ENCODE measurements at places on chromosomes 7 and 10.

DNA sequence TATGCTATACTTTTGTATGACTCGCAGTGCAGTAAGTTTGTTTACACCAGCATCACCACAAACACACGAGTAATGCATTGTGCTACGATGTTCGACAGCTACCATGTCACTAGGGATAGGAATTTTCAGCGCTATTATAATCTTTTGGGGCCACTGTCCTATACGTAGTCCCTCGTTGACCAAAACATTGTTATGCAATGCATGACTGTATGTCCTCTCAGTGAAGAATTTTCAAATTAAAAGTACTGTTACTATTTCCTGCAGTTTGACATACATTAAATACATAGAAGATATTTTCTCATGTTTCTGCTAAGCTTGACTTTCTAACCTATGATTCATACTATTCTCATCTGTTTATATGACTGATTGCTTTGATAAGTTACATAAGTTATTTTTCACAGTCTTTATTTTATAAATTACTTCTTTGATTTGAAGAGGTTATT lies 203.6 kb downstream of the VTI1A start:
- DNase-seq = no peak

DNA sequence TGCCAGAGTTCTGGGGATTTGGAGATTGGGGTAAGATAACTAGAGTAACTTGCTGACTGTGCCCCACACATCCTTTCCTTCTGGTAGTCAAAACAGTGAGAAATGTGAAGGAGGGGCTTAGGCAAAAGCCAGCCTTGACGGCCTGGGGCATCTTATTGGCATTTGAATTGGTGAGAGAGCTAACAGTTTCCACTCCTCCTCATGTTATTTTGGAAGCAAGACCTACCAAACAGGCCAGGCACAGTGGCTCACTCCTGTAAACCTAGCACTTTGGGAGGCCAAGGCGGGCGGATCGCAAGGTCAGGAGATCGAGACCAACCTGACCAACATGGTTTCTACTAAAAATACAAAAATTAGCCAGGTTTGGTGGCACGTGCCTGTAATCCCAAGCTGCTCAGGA lies 596.6 kb downstream of the GRM8 start:
- DNase-seq = no peak

- DNase-seq = no peak
Measured at GRCh38 chr7:113026941-113027340, 59.7 kb downstream of the GPR85 start.

GRCh38 chr10:11150879-11151415 lies 133.3 kb downstream of the CELF2 start:
- DNase-seq = no peak

DNA sequence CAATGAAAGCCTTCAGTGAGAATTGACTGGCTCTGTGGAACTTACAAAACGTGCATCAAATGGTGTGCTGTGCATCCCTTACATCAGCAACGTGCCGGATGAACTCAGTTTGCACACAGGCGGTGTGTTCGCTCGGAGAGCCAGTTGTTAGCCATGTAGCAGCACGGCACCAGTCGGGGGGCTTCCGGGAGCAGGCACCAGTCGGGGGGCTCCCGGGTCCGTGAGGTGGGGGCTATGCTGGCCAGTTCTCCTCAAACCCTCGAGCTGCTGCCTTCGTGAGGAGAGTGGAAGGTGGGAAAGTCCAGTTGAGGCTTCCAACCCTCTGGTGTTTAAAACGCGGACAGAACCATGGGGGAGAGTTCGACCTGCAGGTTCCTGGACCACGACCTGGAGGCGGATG lies 34.9 kb upstream of the UTF1 start:
- DNase-seq = no peak

GRCh38 chr10:16570731-16571130 lies 49.1 kb upstream of the C1QL3 start:
- no peak for DNase-seq

GRCh38 chr7:7769710-7770627 lies 51.6 kb upstream of the RPA3 start:
- DNase-seq = no peak

DNA sequence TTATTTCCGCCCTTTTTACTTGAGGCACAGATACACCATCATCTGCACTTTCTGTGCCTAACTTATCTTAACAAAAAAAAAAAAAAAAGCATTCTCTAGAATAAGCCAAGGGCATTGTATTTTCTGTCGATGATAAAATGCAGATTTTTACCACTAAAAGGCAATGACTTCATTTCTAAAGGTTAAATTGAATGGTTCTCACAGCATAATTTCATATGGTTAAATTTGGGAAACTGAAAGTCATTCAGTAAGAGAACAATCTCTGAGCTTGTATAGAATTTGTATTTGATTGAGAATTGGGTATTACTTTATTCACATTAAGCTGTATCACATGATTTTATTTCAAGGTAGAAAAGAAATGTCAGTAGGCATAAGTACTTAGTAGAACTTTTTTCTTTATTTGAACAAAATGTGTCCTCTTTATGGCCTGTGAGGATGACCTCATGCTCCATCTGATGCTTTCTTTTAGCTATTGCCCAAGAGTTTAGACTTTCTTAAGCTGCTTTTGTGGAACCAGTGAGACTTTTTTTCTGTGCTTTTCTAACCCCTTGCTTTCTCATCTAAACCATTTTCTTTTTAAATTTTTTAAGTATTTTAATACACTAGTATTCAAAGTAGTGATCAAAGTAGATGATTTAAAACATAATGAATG lies 110.3 kb downstream of the LRRC4 start:
- no peak for DNase-seq

- no peak for DNase-seq
Measured at GRCh38 chr7:133723044-133723443, 404.1 kb upstream of the LRGUK start.

DNA sequence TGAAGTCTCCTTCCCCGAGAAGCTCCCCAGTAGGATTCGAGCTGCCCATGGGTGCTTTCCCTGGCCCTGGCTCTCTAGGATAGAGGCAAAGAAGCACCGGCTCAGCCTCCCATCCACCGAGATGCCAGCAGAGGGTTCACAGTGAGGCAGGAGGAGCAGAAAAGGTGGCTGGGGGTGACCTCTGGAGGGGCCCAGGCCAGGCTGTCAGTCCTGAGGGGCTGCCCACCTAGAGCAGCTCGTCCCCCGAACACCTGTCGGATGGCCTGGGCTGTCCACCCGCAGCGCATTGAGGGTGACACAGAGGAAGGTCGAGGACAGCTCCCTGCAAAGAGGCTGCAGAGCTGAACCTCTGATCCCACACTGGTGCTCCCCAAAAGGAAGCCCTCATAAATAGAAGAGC lies 167.2 kb upstream of the PPP2R2D start:
- DNase-seq = no peak

- DNase-seq = no peak
Measured at GRCh38 chr7:81676813-81677212, 93.0 kb downstream of the HGF start.

GRCh38 chr10:102409604-102410428 lies 8.8 kb downstream of the PSD start:
- DNase-seq = no peak

DNA sequence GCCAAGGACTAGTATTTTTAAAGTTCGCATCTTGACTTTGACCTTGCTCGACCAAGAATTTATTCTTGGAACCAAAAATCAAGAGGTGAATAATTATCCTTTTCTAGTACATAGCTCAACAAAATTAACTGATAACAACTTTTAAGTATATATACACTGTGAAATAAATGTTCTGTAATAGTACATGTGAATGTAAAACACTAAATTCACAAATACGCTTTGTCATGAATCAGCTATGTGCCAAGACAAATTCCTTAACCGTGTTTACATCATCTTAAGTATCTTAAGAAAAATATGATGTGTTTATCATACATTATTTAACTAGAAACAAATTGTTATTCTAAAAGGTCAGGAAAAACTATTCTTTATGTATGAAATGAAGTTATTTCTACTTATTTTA lies 83.3 kb downstream of the CUL2 start:
- no peak for DNase-seq

- DNase-seq = no peak
Measured at GRCh38 chr7:29043576-29043975, 85.4 kb upstream of the TRIL start.

DNA sequence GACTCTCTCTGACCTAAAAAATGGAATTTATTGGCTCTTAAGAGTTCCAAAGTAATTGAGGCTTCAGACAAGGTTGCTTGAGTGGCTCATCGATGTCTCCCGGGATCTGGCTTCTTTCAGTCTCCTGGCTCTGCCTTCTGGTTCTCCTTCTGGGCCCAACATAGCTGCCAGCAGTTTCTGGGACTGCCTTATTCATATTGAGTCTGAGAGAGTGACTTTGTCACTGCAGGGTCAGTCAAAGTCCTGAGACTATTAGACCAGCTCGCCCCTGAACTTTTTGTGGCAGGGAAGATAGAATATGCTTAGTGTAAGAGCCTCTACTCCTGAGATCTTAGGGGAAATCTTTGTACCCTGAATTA lies 94.0 kb downstream of the MMRN2 start:
- no peak for DNase-seq

DNA sequence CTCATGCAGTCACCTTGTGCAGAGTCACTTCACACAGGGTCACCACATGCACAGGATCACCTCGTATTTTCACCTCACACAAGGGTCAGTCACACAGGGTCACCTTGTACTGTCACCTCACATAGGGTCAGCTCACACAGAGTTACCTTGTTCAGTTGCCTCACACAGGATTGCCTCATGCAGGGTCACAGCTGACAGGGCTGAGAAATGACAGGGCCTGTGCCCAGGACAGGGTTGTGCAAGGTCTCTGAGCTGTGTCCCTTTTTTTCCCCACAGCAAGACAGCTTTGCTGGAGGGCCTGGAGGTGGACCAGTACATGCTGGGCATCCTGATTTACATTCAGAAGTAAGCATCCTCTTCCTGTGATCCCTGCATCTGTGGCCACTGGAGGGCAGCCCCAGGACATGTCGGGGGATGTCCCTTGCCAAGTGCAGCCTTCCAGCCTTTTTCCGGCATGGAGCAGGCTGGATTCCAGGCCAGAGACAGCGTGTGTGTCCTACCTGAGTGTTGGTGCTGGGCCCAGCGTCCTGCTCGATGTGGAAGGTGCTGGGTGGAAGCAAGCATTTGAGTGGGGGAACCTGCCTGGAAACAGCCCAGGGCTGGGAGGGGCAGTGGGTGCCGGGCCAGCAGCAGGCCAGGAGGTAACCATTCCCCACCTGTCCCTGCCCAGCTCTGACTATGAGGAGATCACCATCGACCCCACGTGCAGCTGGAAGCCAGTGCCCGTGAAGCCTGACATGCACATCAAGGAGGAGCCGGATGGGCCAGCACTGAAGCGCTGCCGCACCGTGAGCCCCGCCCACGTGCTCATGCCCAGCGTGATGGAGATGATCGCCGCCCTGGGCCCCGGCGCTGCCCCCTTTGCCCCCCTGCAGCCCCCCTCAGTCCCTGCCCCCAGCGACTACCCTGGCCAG lies 16.3 kb downstream of the ZMIZ2 start:
- DNase-seq = no peak

- DNase-seq = no peak
Measured at GRCh38 chr7:100022621-100023020, 7.2 kb downstream of the ZKSCAN1 start.
